Type B pancreatic cell (in vitro differentiated cells): ENCODE measurements at places on chromosomes 3 and 15. TPM values are rescaled to one million over a fixed set of nuclear protein-coding genes. Genes with fewer than 3 reads are reported as not detected.

DNA sequence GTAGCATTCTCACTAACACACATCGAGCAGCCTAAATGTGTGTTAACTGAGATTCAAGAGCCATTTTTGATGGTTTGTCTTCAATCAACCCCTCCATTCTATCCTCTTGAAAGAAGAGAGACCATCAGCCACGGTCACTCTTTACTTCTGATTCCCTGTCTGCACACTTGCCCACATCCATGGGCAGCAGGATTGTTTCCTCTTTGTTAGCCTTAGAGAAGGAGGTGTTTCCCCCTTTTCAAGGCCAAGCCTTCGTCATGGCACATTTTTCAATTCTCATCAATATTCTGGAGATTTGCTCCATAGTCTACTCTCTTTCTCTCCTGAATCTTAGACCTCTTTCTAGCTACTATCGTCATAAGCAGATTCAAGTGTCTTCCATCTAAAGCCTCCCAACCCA, 522.4 kb upstream of the NAALADL2 start:
- H3K36me3 ChIP-seq, result no peaks in the 10 kb centered on the region
- H3K4me1 ChIP-seq, result no peaks in the 10 kb centered on the region
- no peaks in the 10 kb centered on the region for H3K27me3 ChIP-seq
- H3K4me3 ChIP-seq, result no peak overlapping the region

DNA sequence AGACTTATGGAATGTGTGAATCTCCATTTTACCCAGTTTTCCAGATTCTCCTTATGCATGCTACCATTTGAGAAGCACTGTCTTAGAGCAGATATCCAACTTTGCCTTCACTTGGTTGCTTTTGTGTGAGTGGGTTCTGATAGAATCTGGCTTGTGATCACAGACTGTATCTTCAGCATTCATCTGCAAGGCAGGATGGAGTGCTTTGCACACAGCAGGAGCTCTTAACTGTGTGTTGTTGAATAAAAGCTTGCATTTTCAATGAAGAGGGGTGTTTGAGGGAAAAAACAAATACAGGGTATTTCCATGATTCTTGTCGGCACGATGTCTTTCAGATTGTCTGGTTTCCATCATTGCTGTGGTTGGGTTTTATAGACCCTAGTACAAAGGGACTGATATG, 24.4 kb downstream of the IL1RAP start:
- no peak overlapping the region for H3K4me3 ChIP-seq
- DNase-seq, result no peak
- peaks cover 1% of the 10 kb centered on the region for H3K27me3 ChIP-seq

GRCh38 chr3:123373474-123373987, 75.4 kb downstream of the ADCY5 start:
- H3K4me1 ChIP-seq, result peaks cover 29% of the 10 kb centered on the region
- DNase-seq, result no peak
- no peaks in the 10 kb centered on the region for H3K36me3 ChIP-seq
- peaks cover 8% of the 10 kb centered on the region for H3K27me3 ChIP-seq

EPB42 gene
- not detected in 2 replicates for total RNA-seq

GOLGA6L9 gene
- total RNA-seq, result 4.3 and 10.4 TPM in 2 replicates

DUOX2 gene
- total RNA-seq, result 3.1 TPM in 2 replicates
